Smooth muscle cell of the coronary artery (primary cell): ENCODE measurements at places on chromosomes 16 and 17. TPM values are rescaled to one million over a fixed set of nuclear protein-coding genes. Genes with fewer than 3 reads are reported as not detected.

Gene SLC2A4
- 0.08 and 0.12 TPM in 2 replicates for total RNA-seq

Gene RRAD
- total RNA-seq, result 6.6 and 22.5 TPM in 2 replicates

Gene KRTAP1-5
- not detected in 2 replicates for total RNA-seq

Gene HP
- 0.35 TPM in 1 of 2 replicates, not detected in the other for total RNA-seq

Gene KRTAP9-4
- total RNA-seq, result not detected in 2 replicates

Gene CRISPLD2
- 0.98 and 2.8 TPM in 2 replicates for total RNA-seq

Gene TNFRSF17
- 0.12 TPM in 1 of 2 replicates, not detected in the other for total RNA-seq

Gene TMEM132E
- under 0.01 TPM in 1 of 2 replicates, not detected in the other for total RNA-seq

Gene C1QTNF1
- 98.7 and 160 TPM in 2 replicates for total RNA-seq

Gene OR4D1
- not detected in 2 replicates for total RNA-seq

Gene ENO3
- total RNA-seq, result 2.7 and 4.9 TPM in 2 replicates

Gene RGS9
- total RNA-seq, result 0.98 and 1.1 TPM in 2 replicates

Gene CHST6
- total RNA-seq, result 0.94 and 1.7 TPM in 2 replicates

Gene ZFP3
- total RNA-seq, result 0.47 and 0.90 TPM in 2 replicates

Gene NEUROD2
- total RNA-seq, result not detected in 2 replicates

Gene EFNB3
- total RNA-seq, result 0.47 and 1.4 TPM in 2 replicates

Gene ZNF785
- 6.3 and 6.8 TPM in 2 replicates for total RNA-seq

Gene DNAAF1
- total RNA-seq, result not detected in 2 replicates

Gene DCAF7
- 11.2 and 12.6 TPM in 2 replicates for total RNA-seq

Gene ZNF750
- not detected in 2 replicates for total RNA-seq

Gene CHD3
- 179 and 468 TPM in 2 replicates for total RNA-seq

Gene ZNF423
- total RNA-seq, result 1.4 and 2.3 TPM in 2 replicates

Gene TNK1
- total RNA-seq, result 0.08 and 0.35 TPM in 2 replicates

Gene ADAM11
- total RNA-seq, result 0.23 and 1.4 TPM in 2 replicates

Gene CTRL
- 0.38 TPM in 1 of 2 replicates, not detected in the other for total RNA-seq
